Tibial artery (tissue), 4 donors: ENCODE measurements at places on chromosomes 2 and 18.

DNA sequence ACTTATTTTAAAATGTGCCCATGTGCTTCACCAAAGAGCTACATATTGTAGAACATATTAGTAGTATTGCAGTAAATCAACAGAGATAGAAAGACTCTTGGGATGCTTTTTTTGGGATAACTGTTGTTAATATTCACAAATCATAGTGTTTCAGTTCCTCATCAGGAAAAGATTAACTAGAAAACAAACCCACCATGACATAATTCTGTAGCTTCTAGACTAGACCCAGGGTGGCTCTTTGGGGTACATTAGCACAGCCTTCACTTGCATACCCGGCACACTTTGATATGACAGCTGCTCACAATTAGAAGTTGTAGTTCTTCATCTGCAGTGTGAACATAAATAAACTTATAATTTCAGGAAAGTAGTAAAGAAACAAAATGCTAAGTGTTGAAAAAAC lies 154.2 kb downstream of the ATP9B start:
- no peak for DNase-seq

GRCh38 chr18:41756141-41756540 lies 198.9 kb upstream of the PIK3C3 start:
- DNase-seq: no peak

DNA sequence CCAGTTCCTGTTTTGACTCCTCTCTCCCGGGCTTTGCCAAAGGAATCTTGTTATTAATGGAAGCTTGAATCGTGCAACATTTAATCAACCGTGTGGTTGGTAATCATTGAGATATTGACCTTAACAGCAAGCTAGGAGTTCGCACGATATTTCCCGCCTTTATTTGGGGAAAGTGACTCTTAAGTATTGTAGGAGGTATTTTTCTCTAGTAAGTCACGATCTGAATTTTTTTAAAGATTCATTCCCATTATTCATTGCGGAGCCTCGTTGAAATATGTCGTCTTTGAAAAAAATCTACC lies 663 bp downstream of the NUP35 start:
- no peak for DNase-seq

- DNase-seq: no peak
Observed at GRCh38 chr18:6561862-6562291, 147.2 kb upstream of the L3MBTL4 start.

DNA sequence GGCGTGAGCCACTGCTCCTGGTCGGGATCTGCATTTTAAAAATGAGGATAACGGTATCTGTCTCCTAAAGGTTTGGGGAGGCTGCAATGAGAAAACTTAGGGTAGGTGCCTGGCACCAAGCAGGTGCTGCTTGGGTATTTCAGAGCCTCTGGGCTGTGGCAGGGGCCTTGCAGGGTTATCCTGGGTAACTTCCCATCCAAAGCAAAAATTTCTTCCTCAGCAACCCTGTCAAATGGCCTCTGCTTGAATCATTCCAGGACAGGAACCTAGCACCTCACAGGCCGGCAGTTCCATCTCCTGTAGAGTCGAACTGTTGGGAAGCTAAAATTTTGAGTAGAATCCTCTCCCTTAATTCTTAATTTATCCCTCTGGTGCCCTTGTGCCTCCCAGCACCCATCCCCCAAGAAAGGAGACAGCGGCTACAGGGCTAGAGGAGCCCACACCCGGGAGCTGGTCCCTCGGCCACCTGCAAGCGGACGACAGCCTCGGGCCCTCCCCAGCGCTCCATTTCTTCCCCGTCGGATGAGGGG lies 868 bp downstream of the CGREF1 start:
- DNase-seq: no peak

GRCh38 chr18:57918601-57919000 lies 115.5 kb upstream of the ATP8B1 start:
- DNase-seq: no peak

- no peak for DNase-seq
Observed at GRCh38 chr2:191202881-191203397, 42.3 kb upstream of the MYO1B start.

GRCh38 chr2:137910641-137911040 lies 53.6 kb upstream of the HNMT start:
- DNase-seq: no peak

DNA sequence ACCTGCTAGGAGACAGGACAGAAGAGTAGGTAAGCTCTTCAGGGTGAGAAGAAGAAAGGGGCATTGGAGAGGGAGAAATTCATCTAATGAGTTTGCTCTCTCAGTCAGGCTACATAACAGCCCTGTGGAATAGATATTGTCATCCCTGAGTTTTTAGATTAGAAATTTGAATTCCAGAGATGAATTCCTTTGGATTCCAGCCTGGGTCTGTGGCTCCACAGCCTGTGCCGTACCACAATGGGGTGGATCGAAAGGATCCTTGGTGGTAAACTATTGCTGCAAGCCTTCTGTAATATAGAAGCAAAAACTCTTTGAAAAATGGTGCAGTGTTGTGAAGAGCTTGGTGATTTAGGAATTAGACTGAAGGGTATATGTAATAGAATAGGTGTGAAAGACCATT lies 21.0 kb downstream of the MYO1B start:
- no peak for DNase-seq
